Activated B cell treated with CpG ODN at 0.5 μM for 24 hours (primary cell): ENCODE measurements at places on chromosomes 2 and 18.
A peak's percentile ranks its signal among the peaks of the same experiment; 100 is the strongest.

- H3K27ac ChIP-seq: no peak overlapping the region
- H3K4me1 ChIP-seq: no peaks in the 10 kb centered on the region
- no peaks in the 10 kb centered on the region for H3K27me3 ChIP-seq
- H3K4me3 ChIP-seq: no peak overlapping the region
Observed at GRCh38 chr18:7369006-7369405, 138.1 kb downstream of the LRRC30 start.

DNA sequence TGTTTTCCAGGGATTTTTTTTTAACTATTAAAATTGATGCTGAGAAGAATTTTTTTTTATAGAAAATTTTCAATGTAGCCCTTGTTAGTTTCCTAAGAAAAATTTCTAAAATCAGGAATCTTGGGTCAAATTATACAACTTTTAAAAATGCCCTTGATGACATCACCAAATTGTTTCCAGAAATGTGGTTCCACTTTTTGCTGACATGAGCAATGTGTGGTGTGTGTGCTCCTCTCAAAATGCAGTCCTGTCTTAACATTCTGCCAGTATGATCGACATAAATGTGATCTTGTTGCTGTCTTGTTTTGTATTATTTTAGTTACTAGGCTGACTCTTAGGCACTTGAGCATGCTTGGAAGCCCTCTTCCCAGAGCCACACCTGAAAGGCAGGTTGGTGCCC is 89.7 kb upstream of the ST6GAL2 start:
- no peak for DNase-seq
- no peaks in the 10 kb centered on the region for H3K27me3 ChIP-seq
- no peaks in the 10 kb centered on the region for H3K4me1 ChIP-seq
- no peak overlapping the region for H3K4me3 ChIP-seq
- H3K36me3 ChIP-seq: no peaks in the 10 kb centered on the region

DNA sequence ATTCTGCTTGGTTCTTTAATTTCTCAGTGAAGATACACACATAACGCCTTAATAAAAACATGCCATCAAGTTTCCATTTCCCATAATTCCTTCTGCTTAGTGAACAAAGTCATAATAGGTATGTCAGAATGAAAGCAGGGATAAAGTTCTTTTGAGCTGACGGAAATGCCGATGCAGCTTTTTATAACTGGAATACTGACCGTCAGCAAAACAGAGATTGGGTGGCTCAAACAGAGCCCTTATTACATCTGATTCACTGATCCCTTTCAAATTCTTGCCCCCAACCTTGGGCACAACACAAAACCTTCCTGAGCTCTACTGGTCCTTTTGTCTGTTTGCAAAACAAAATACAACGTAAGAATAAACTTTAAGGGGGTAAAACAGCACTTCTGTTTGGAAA is 140.4 kb downstream of the CDH2 start:
- no peak overlapping the region for H3K27ac ChIP-seq
- no peaks in the 10 kb centered on the region for H3K36me3 ChIP-seq
- no peak overlapping the region for H3K4me3 ChIP-seq
- no peaks in the 10 kb centered on the region for H3K4me1 ChIP-seq
- DNase-seq: no peak

- H3K27ac ChIP-seq: no peak overlapping the region
- DNase-seq: no peak
- no peaks in the 10 kb centered on the region for H3K4me1 ChIP-seq
- H3K27me3 ChIP-seq: no peaks in the 10 kb centered on the region
- no peak overlapping the region for H3K4me3 ChIP-seq
Observed at GRCh38 chr2:19292007-19292406, 66.4 kb downstream of the OSR1 start.

DNA sequence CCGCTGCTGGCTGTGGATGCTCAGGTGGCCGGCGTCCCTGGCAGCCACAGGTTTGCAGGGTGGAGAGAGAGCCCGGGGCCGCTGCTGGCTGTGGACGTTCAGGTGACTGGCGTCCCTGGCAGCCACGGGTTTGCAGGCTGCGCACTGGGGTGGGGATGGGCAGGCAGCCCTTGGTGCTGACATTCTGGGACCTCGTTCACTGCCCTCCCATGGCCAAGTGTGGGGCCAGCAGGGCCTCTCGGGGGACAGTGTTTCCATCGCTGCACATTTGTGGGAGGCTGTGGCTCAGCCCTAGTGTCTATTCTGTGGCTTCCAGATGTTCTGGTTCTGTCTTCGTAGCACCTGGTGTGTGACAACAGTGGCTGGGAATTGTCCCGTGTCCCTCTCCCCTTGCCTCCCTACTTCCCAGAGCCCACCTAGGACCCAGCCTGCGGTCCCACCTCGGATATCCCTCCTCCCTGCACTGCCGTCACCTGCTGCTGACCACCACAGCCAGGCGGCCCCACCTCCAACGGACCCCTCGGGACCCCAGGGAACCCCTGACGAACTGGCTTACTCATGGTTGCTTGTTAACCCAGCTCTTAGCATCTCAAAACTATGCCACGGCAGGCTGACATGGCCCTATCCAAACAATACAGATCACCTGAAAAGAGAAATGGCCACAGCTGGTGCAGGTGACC is 915 bp downstream of the CROCC2 start:
- H3K27me3 ChIP-seq: peaks cover 16% of the 10 kb centered on the region
- no peaks in the 10 kb centered on the region for H3K4me1 ChIP-seq
- no peak for DNase-seq
- H3K27ac ChIP-seq: no peak overlapping the region
- H3K4me3 ChIP-seq: no peak overlapping the region
- no peaks in the 10 kb centered on the region for H3K36me3 ChIP-seq

DNA sequence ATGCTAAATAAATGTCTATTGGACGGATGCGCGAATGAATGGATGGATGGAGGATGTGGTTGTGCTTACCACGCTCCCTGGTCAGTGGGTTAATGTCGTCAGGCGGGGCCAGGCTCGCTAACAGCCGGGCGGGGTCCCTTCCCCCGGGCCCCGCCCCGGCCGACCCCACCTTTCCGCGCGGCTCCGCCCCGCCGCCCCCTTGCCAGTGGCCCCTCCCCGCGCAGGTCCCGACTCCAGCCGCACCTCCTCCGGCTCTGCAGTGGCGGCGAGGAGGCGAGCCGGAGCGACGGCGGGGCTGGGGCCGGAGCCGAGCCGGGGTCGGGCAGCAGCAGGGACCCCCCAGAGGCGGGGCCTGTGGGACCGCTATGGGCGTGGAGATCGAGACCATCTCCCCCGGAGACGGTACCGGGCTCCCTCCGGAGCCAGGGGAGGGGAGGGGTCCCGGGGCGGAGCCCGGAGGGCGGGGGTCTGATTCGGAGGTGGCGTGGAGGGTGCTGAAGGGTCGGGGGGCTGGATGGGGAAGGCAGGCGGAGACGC is at the start of gene FKBP1B:
TSS of gene FKBP1B (plus strand) at position 257 of the 537 bp plus-strand sequence. CDS start at position 366, 109 bp downstream.
- DNase-seq: peak; percentile 60
- no peak within 1 kb of the TSS for H3K4me3 ChIP-seq
- peaks cover 5% of the 10 kb centered on the region for H3K36me3 ChIP-seq
- peaks cover 29% of the 10 kb centered on the region for H3K4me1 ChIP-seq
- H3K27me3 ChIP-seq: no peaks in the 10 kb centered on the region

DNA sequence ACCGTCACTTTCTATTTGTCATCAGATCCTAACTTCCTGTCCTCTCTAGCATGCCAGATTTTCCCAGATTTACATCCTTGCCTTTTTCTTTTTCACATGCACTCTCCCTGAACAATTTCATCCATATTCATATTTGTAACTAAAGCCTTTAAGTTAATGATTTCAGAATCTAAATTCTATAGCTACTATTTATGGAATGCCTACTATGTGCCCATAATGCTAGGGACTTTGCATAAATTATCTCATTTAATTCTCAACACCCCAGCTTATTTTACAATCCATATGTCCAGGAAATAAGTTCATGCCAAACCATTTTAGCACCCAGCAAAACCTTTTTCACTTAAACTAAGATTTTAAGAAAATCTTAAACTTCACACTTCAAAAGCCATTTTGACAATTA is 531.9 kb downstream of the NUP35 start:
- no peak for DNase-seq
- no peak overlapping the region for H3K27ac ChIP-seq
- H3K4me3 ChIP-seq: no peak overlapping the region
- no peaks in the 10 kb centered on the region for H3K36me3 ChIP-seq
- no peaks in the 10 kb centered on the region for H3K27me3 ChIP-seq

GRCh38 chr2:13597176-13597575 is 880.4 kb downstream of the TRIB2 start:
- no peaks in the 10 kb centered on the region for H3K4me1 ChIP-seq
- no peak overlapping the region for H3K4me3 ChIP-seq
- no peaks in the 10 kb centered on the region for H3K36me3 ChIP-seq
- DNase-seq: no peak
- no peaks in the 10 kb centered on the region for H3K27me3 ChIP-seq
- no peak overlapping the region for H3K27ac ChIP-seq

GRCh38 chr2:47259829-47260228 is 104.7 kb upstream of the STPG4 start:
- DNase-seq: no peak
- H3K27me3 ChIP-seq: no peaks in the 10 kb centered on the region

DNA sequence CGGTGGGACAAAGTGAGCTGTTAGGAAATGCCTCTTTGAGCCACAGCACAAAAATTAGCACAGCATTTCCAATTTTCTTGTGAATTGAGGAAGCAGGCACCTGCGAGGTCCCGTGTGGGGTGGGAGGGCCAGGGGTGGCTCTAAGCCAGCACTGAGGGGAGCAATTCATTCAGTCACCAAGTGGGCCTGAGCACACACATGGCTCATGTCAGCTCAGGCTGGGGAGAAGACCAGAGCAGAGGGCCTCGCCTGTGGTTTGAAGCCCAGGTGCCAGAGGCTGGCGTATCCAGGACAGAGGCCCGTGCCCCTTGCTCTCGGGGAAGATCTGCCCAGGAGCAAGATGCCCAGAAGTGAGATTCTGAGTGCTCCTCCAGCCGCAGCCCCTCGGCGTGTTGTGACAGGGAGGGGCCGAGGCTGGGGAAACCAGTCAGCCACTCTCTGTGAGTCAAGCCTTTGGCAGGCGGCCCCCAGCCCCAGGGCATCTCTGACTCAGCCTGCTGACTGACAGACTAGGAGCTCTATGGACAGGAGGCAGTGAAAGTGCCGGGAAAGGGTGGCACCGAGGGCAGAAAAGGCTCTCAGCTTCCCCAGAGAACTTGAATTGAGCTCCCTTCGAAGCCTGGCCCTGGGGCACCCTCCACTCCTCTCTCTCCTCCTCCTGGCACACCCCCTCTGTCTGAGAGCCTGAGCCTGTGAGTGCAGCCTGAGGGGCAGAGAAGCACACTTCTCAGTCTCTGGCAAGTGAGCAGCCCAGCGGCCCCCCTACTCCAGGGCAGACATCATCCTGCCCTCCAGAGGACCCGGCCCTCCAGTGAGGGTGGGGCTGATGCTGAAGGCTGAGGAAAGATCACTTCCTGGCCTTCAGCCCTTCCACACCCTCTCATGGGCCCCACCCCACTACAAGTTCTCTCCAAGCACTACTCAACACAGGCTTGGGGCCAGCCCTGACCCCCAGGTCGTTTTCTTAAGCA is 32.3 kb downstream of the CYP26B1 start:
- no peak for DNase-seq
- no peaks in the 10 kb centered on the region for H3K4me1 ChIP-seq
- H3K4me3 ChIP-seq: no peak overlapping the region
- no peak overlapping the region for H3K27ac ChIP-seq
- H3K27me3 ChIP-seq: peaks cover 6% of the 10 kb centered on the region

DNA sequence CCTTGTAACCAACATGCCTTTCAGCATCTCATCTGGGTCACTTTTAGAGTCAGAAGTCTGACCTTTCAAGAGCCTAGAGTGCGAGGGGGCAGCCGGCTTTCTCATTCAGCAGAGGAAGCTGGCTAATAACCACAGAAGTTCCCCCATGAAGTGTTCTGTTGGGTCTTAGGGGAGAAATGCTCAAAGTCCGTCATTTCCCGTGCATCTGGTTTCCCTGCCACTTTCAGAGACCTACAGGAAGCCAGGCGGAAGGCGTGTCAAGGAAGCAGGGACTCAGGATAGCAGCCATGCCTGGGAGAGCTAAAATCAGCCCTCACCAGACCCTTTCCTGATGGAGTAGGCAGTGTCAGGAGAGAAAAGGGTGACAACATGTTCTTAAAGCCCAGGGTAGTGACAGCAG is 301.8 kb upstream of the ID2 start:
- H3K27ac ChIP-seq: no peak overlapping the region
- H3K27me3 ChIP-seq: peaks cover 39% of the 10 kb centered on the region
- no peaks in the 10 kb centered on the region for H3K36me3 ChIP-seq
- no peak for DNase-seq

DNA sequence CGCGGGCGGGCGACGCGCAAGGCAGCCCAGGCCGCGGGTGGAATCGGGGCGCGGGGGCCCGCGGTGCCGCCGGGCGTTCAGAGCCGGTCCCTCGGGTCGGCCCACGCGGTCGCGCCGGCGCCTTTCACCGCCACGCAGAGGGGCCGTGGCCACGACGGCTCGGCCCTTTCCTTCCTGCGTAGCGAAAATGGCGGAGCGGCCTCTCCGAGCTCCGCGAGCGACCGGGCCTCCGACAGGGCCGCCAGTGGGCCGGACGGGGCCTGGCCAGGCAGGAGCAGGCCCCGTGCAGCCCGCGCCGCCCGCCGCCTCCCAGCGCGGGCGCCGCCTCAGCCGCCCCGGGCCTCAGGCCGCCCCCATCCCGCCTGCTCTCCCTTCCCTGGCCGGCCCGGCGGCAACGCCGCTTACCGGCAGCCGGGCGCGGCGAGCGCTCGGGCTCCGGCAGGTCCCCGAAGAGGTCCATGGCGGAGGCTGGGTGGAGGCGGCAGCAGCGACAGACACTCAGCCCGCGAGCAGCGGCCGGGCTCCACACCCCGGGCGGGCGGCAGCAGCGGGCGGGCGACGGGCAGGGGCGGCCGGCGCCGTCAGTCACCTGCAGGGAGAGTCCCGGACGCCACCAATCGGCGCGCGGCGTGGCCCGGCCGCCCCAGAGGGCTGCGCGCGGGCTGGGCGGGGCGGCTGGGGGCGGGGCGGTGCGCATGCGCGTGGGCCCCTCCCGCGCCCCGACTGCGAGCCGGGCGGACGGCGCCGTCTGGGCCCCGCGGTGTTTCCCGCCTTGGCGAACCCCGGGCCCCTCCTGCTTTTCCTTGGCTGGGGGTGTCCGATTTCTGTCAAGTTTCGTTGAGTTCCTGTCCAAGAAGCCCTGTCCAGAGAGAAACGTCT is at the start of gene ILKAP:
TSS of gene ILKAP (minus strand) at position 602 of the 879 bp plus-strand sequence. CDS start at position 460, 142 bp downstream.
- H3K36me3 ChIP-seq: peaks cover 6% of the 10 kb centered on the region
- no peaks in the 10 kb centered on the region for H3K27me3 ChIP-seq
- peak within 1 kb of the TSS; percentile 89 for H3K27ac ChIP-seq
- peak; percentile 90 for DNase-seq

- H3K36me3 ChIP-seq: no peaks in the 10 kb centered on the region
- no peak overlapping the region for H3K27ac ChIP-seq
- DNase-seq: no peak
- H3K4me3 ChIP-seq: no peak overlapping the region
Observed at GRCh38 chr2:23456881-23457760, 72.1 kb downstream of the KLHL29 start.

- H3K27ac ChIP-seq: no peak overlapping the region
- peaks cover 1% of the 10 kb centered on the region for H3K27me3 ChIP-seq
- no peak for DNase-seq
- no peak overlapping the region for H3K4me3 ChIP-seq
Observed at GRCh38 chr2:128628996-128629395, 310.3 kb upstream of the HS6ST1 start.

GRCh38 chr2:60440079-60440766 is 113.2 kb downstream of the BCL11A start:
- peaks cover 85% of the 10 kb centered on the region for H3K4me1 ChIP-seq
- no peak for DNase-seq
- H3K36me3 ChIP-seq: peaks cover 5% of the 10 kb centered on the region
- peak overlapping the region; percentile 76 for H3K4me3 ChIP-seq
- no peaks in the 10 kb centered on the region for H3K27me3 ChIP-seq
- H3K27ac ChIP-seq: peak overlapping the region; percentile 99
